ENCODE measurements at places on chromosomes 4 and X.

DNA sequence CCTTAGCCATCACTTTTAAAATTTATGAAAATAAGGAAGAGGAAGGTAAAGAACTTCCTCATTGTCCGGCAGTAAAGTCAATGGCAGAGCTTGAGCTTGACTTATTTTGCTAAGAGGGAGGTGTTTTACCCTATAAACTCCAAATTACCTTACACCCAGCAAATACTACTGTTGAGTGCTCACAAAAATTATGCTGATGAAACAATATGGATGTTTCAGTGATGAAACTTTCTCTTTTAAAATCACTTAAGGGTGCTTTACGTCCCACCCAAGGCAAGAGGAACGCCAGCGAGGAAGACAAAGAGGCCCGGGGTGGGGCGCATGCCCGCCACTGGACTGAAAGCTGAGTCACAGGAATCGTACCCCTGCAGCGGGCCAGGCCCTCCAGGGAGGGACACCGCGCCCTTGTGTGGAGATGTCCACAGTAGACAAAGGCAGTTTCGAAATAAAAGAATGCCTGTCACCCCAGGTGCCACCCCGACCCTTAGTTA is 560 bp upstream of the TMSB4X start:
- peak; percentile 63 for DNase-seq

DNA sequence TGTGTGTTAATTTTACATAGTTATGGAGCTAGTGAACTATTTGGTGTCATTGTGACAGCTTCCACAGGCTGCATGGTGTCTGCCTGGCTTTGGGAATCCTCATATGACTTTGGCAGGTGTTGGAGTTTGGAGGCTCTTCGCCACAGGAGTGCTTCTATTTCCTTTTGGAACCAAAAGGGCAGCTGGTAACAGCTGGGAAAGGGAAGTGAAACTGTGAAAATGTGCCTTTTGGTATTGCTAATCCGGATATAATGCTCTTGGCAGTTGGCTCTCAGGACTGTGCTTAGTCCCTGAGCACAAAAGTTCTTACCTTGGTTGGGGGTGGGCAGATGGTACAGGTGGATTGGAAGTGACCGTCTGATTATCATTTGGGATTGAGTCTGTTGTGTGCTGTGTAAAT is 18.1 kb downstream of the OFD1 start:
- DNase-seq, result no peak

DNA sequence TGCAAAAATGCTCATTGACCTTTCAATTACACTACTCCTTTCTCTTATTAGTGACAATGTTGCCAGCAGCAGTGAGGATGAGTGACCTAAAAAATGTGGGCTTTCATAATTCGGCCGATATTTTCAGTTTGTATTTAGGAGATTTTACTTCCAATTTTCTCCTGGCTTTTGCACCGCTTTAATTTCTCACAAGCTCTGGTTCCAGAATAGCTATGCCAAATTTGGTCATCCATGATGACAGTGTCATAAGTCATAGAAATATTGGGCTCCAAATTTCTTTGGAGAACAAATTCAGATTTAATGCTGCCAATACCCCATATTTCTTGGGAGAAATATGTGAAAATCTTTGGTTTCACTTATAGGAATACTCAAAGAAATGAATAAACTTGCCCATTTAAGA is 187.7 kb upstream of the HCCS start:
- DNase-seq, result no peak

DNA sequence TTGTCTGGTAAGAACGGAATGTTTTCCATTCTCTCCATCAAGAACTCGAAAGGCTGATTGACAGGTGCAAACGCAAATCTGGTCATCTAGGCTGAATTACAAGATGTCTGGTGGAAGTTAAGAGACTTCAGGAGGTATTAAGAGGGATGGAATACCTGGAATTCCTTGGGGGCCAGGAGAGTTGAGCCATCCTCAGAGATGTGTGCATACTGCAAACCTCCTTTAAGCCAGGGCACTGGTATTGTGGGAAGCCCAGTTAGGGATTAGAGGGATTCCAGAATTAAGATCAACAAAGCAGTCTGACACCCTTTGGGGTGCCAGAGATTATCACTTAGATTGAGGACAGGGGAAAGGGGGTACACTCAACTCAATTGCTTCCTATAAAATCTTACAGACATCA is 151.4 kb downstream of the VCX3A start:
- no peak for DNase-seq

DNA sequence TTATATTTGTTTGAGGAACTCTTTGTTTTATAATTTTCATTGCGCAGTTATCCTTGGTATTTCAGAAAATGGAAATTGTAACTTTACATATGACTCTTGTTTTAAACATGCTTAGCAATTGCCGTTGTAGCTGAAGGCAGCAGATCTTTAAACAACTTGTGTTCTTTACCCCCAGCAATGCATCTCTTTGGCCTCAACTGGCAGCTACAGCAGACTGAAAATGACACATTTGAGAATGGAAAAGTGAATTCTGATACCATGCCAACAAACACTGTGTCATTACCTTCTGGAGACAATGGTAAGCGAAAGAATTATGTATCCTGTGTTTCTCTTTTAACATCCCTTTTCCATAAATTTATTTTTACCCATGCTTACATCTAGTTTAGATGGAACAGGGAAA is 263.6 kb downstream of the DCTD start:
- DNase-seq, result no peak

DNA sequence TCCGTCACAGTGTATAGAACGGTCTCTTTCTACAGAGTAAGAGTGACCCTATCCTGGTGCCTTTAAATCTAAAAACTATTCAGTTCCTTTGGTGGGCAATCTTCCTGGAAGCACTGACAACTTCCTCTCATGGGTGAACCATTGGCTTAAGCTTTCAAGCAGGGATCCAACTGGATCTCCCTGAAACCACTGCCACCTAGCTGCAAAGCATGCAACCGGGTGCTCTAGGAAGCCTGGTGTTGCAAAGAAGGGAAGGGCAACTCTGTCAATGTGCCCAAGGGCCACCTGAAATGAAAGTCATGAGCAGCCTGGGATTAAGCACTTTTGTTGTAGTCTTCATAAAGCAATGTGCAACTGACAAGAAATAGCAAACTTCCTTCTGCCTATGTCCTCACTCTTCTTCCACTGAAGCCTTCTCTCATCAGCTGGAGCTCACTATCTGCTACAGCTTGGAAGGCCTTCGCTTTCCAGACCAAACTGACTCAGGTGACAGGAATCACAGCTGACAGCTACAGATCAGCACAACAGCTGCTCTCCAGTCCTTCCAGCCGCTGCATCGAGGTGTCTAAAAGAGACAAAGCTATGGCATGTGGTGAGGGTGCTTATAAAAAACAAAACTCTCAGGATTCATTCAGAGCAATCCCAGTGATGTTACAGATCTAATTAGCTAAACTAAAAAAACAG is 46.1 kb downstream of the SETD7 start:
- DNase-seq, result no peak

DNA sequence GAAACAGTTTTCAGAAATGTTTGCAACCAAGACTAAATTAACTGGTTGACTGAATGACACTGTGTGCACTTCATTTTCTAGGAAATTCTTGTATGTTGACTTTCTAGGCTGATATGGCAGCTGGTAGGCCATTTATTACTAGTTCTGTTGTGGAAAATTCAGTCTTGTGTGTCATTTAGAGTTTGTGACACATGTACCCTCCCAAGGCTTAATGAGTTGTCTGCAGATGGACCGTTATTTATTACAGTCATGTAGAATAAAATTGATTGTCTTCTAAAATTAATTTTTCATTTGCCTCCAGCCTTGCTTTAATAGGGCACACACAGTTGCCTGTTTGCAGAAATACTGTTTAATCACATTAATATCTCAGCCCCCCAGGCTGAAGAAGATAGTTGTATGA is 30.7 kb downstream of the DACH2 start:
- no peak for DNase-seq

DNA sequence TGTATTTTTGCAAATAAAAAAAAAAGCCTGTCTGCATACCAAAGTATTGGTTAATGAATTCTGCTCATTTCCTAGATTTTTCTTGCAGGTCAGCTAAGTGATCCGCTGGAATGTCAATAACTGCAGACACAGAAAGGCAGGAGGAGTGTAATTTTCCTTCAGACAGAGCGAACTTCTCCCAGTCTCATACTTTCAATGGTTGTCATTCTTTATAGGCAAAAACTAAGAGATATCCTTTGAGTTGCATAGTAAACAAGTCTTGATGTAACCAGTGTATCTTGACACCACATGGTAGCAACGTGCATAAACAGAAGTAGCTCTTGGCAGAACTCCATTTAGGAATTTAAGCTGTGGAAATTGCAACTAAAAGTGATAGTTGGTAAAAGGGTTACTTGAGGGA is 8.2 kb downstream of the CAPN6 start:
- DNase-seq, result no peak

DNA sequence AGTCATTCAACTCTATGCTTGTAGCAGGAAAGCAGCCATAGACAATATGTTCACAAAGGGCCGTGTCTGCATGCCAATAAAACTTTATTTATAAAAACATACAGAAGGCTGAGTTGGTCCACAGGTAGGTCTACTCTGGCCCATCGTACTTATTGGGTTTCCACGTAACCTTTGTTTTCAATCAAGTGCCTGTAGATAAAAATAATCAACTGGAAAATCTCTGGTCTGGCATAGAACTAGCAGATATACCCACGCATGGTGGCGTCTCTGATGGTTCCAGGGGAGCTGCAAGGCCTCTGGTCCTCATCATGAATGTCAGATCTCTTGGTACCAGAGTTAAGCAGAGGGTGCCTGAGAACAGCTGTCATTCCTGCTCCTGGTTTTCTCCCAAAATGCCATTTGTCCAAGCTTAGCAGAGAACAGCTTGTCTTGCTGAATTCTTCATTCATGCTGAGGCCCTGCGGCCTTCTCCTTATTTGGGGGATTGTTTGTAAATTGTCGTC is 31.4 kb upstream of the JAKMIP1 start:
- DNase-seq, result no peak

DNA sequence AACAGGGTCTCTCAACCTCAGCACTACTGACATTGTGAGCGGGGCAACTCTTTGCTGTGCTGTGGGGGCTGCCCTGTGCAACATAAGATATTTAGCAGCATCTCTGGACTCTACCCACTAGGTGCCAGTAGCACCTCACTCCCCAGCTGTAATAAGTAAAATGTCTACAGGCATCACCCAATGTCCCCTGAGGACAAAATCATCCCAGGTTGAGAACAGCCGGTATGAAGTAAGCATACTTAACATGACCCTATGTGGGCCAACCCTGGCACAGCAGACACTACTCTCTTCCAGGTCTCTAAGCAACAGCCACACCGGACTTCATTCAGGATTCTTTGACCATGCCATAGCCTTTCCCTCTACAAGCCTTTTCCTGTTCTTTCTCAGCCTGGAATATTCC is 10.5 kb upstream of the MGST2 start:
- no peak for DNase-seq

DNA sequence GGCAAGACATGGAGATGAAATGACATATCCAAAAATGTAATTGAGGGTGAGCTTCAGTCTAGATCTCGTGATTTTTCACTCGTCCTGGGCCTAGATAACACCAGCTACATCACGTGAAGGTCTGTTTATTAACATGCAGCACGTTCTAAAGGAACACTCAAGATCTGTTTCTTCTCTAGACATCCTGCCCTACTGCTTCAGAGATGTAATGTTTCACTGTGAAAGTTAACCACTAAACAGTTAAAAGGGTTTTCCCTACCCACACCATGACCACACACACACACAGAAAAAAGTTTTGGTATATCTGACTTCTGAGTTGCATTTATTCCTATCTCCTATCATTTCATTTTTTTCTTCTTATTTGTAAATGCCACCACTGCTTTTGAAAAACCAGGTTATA is 52.3 kb upstream of the SMIM31 start:
- DNase-seq, result no peak

GRCh38 chr4:109276482-109277095 is 25.9 kb downstream of the COL25A1 start:
- DNase-seq, result no peak

GRCh38 chr4:94758141-94758699 is 465 bp downstream of the BMPR1B start:
- no peak for DNase-seq

DNA sequence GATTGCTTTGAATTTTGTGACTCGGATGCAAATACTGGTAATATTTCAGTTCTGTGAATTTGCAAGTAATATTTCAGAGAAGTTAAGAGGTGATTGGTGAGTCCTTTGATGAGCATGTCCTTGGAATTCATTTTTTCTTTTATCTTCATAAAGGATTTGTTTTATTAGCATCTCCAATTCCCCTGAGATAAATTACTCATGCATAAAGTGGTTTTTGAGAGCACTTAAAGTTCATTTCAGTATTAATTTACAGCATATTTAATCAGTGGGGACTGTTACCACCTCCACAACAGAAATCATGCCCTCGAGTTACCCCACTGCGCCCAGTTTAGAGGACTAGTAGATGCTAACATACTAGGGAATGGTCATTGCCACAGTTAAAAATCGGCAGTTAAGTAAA is 65.0 kb downstream of the ZFX start:
- no peak for DNase-seq

GRCh38 chrX:2450681-2451080 is 50.1 kb downstream of the DHRSX start:
- DNase-seq, result no peak

GRCh38 chr4:113820108-113820507 is 58.6 kb upstream of the CAMK2D start:
- DNase-seq, result no peak

GRCh38 chrX:140141444-140142029 is 176.2 kb upstream of the CXorf66 start:
- DNase-seq, result peak; percentile 25

DNA sequence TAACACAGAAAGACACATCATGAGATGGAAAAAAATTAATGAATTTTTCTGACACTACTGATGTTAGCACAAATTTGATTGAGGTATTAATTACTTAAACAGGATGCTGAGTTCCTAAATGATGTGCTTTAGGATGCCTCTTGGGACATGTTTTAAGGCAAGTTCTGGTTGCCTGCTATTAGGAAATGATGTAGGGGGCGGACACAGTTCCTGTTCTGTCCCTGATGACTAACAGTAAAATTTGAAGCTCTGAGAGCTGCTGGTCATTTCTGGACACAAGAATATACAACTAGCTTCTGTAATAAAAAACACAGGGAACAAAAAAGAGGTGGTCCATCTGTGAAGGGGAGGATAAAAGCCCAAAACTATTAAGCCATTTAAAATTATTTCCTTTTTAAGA is 163.2 kb upstream of the ETNPPL start:
- no peak for DNase-seq

DNA sequence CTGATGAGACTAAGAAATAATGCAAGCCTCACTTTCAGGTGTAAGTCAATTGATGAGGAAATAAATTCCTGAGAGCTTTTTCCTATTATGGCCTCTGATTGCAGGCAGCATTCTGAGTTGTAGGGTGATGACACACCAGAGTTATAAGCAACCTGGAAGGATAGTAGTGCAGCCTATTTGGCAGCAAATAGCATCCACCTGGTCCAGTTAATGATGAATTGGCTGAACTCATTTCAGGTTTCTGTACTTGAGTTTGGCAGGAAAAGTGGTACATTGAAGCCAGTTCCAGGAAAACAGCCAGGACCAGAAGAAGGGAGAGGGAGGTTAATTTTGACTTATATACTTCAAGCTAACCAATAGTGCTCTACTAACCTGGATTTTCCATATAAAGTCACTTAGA is 316.8 kb downstream of the NAF1 start:
- no peak for DNase-seq
